ENCODE measurements at places on chromosomes 1 and 21. TPM values are rescaled to one million over a fixed set of nuclear protein-coding genes. Genes with fewer than 3 reads are reported as not detected.

OR6N1 gene
- not detected for total RNA-seq

TP73 gene
- total RNA-seq = 0.29 TPM

CTSK gene
- total RNA-seq = 11.4 TPM

SMIM11 gene
- total RNA-seq = 9.8 TPM

DNA sequence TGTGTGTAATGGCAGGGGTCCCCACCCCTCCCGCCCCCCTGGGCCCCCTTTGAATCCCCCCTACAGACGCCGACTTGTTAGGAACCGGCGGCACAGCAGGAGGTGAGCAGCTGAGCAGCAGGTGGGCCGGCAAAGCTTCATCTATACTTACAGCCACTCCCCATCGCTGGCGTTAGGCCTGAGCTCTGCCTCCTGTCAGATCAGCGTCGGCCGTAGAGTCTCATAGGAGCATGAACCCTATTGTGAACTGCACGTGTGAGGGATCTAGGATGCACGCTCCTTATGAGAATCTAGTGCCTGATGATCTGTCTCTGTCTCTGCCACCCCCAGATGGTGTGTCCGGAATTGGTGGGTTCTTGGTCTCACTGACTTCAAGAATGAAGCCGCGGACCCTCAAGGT, 14.9 kb upstream of the VPS26C start:
- no peak for DNase-seq

GRCh38 chr1:44661781-44662682, 12.2 kb downstream of the TMEM53 start:
- no peak for DNase-seq

GRCh38 chr1:10432910-10433700, 2.9 kb downstream of the CENPS start:
- no peak for DNase-seq

GRCh38 chr1:109089242-109090015, 1.1 kb upstream of the TMEM167B start:
- peak; percentile 92 for DNase-seq
